Large intestine (tissue), 12 donors: ENCODE measurements at places on chromosomes 1 and 21. TPM values are rescaled to one million over a fixed set of nuclear protein-coding genes. Genes with fewer than 3 reads are reported as not detected.

Gene DESI2
- 28.3 TPM for polyA plus RNA-seq

Gene CFH
- 16.4 TPM for polyA plus RNA-seq

Gene CTXND2
- polyA plus RNA-seq = not detected

Gene SYT2
- 1.4 TPM for polyA plus RNA-seq

Gene KCNJ6
- polyA plus RNA-seq = 0.39 TPM

Gene HLCS
- polyA plus RNA-seq = 12.5 TPM

Gene TNFRSF14
- 318 TPM for polyA plus RNA-seq

Gene CFAP126
- 0.15 TPM for polyA plus RNA-seq

Gene KLF17
- polyA plus RNA-seq = 0.04 TPM

Gene OR14K1
- not detected for polyA plus RNA-seq

Gene SPOCD1
- polyA plus RNA-seq = 1.2 TPM

Gene STIL
- 4.7 TPM for polyA plus RNA-seq

Gene SORT1
- polyA plus RNA-seq = 41.7 TPM

Gene SPRR2F
- 1.3 TPM for polyA plus RNA-seq

Gene TMEM52
- 18.5 TPM for polyA plus RNA-seq

Gene ARHGEF16
- polyA plus RNA-seq = 39.7 TPM

Gene LAX1
- polyA plus RNA-seq = 0.27 TPM

Gene SPATA17
- polyA plus RNA-seq = 2.6 TPM

Gene SLAMF9
- 0.33 TPM for polyA plus RNA-seq

Gene CHI3L2
- polyA plus RNA-seq = 2.4 TPM

Gene TXNDC12
- 39.9 TPM for polyA plus RNA-seq

Gene USH2A
- 0.06 TPM for polyA plus RNA-seq

Gene FCN3
- 0.13 TPM for polyA plus RNA-seq

Gene RNF187
- 45.9 TPM for polyA plus RNA-seq

Gene C4BPA
- polyA plus RNA-seq = 0.04 TPM

Gene TIE1
- 18.7 TPM for polyA plus RNA-seq

Gene COX20
- polyA plus RNA-seq = 79.2 TPM

Gene SCAMP3
- 55.5 TPM for polyA plus RNA-seq

Gene RORC
- polyA plus RNA-seq = 8.7 TPM

Gene LRRIQ3
- 1.1 TPM for polyA plus RNA-seq

Gene ITLN2
- 1.9 TPM for polyA plus RNA-seq

Gene PRKAA2
- polyA plus RNA-seq = 5.3 TPM

Gene TEKT2
- 1.7 TPM for polyA plus RNA-seq

Gene SH2D1B
- 2.1 TPM for polyA plus RNA-seq

Gene TNFRSF8
- 0.25 TPM for polyA plus RNA-seq

Gene LCE1D
- not detected for polyA plus RNA-seq

Gene RNF186
- polyA plus RNA-seq = 18.8 TPM

Gene AGMAT
- 51.9 TPM for polyA plus RNA-seq

Gene OR10R2
- not detected for polyA plus RNA-seq

Gene MROH9
- polyA plus RNA-seq = not detected

Gene ARHGEF11
- polyA plus RNA-seq = 34.0 TPM

Gene FAM167B
- 2.8 TPM for polyA plus RNA-seq

Gene AIRE
- 14.3 TPM for polyA plus RNA-seq

Gene POGK
- polyA plus RNA-seq = 27.6 TPM

Gene RSPH1
- 6.0 TPM for polyA plus RNA-seq

Gene MMEL1
- 14.3 TPM for polyA plus RNA-seq

Gene NCSTN
- polyA plus RNA-seq = 132 TPM

Gene KRTAP19-1
- polyA plus RNA-seq = not detected

Gene HHIPL2
- polyA plus RNA-seq = 0.79 TPM

Gene FOXO6
- 6.4 TPM for polyA plus RNA-seq

Gene DR1
- polyA plus RNA-seq = 42.1 TPM

Gene RPE65
- 1.2 TPM for polyA plus RNA-seq

Gene ARMH1
- 2.8 TPM for polyA plus RNA-seq

Gene SLAMF7
- 5.8 TPM for polyA plus RNA-seq

Gene WLS
- 63.3 TPM for polyA plus RNA-seq

Gene OR2L2
- polyA plus RNA-seq = 0.52 TPM

Gene PADI2
- polyA plus RNA-seq = 19.3 TPM

Gene EVA1B
- 33.0 TPM for polyA plus RNA-seq

Gene GNPAT
- 69.3 TPM for polyA plus RNA-seq

Gene KCTD3
- 72.0 TPM for polyA plus RNA-seq
